PC-9 (cell line): ENCODE measurements at places on chromosomes 1 and 21. TPM values are rescaled to one million over a fixed set of nuclear protein-coding genes. Genes with fewer than 3 reads are reported as not detected.
A peak's percentile ranks its signal among the peaks of the same experiment; 100 is the strongest.

Gene AMY2A
- total RNA-seq = not detected in 2 replicates

Gene RYR2
- total RNA-seq = not detected in 2 replicates

Gene PLEKHG5
- 11.3 and 12.6 TPM in 2 replicates for total RNA-seq

Gene HCRTR1
- not detected in 2 replicates for total RNA-seq

Gene ATP6V1G3
- not detected in 2 replicates for total RNA-seq

Gene CLDN17
- not detected in 2 replicates for total RNA-seq

Gene AMIGO1
- total RNA-seq = 4.1 and 4.2 TPM in 2 replicates

Gene OR14K1
- not detected in 2 replicates for total RNA-seq

DNA sequence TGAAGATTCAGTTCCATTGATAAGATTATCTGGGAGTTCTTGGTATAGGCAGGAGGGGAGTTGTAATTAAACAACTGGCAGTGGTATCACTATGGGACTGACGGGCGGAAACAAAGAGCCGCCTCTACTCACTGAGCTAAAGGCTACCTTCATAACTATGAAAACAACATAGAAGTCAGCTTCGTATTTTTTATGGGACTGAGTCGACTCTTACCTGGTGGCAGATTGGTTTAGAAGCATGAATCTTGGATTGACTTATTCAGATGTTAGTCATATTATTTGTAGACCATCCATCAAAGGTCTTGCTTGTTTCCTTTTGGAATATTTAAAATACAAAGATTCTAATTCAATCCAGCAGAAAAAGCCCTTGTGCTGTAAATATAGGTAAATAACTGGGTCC is 6.3 kb upstream of the HHIPL2 start:
- no peak for DNase-seq

- no peak for DNase-seq
These were observed 43.8 kb upstream of the PRRX1 start for GRCh38 chr1:170620164-170620563.

GRCh38 chr1:185066181-185066580 is 20.8 kb downstream of the RNF2 start:
- DNase-seq = no peak

DNA sequence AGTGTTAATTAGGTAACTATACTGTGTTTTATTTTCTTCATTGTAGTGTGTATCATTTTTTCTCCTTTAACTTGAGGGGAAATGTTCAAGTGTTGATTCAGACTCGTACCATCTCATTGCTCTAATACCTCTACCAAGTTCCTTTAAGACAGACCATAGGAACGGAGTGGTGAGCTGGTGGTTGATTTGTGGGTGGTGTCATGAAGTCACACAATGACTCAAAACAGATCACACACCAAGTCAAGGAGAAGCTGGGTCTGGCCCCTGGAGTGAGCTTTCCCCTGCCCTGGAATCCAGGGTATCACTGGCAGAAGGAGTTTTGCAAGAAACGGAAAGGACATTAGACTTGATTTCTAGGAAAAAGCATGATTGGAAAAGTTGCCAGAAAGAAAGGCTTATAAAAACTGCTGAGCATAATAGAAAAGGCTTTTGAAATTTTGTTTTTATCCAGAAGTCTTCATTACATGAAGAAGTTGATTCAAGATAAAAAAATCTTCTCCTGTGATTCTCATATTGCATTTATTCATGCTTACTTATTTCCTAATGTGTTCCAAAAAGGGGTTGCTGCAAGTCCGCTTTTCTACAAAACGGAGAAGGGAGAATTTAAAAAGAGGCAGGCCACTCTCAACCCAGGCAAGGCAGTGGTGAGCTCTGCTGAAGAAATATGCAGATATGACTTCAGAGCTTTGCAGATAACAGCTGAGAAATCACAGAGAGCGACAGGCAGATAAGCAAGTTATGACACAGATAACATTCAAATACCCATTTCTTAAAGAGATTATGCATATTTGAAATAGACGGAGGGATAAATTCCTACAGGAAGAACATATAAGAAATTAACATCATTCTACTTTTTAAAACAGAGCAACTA is 79.7 kb downstream of the TBX19 start:
- no peak for DNase-seq

DNA sequence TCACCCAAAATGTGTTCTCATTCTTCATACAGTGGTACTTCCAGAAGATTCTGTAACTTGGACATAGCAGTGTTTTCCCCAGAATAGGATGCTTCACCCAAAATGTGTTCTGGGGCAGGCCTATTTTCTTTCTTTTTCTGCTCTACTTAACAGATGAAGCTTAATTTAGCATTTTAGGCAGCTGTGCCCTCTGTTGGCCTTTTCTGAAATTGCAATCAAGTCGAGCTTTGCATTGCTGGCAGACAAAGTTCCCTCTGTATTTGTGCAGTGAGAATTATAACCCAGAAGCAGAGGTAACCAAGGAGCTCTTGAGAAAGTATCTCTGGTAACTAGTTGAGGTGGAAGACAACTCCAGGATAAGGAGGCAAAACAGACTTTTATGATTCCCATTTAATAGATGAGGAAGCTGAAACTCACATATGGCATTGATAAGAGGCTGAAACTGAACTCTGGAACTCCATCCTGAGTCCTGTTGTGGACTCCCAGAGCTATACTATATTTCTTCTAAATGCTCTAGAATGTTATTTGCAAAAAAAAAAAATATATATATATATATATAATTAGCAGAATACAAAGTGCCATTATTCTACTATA is 50.3 kb upstream of the L1TD1 start:
- DNase-seq = no peak

- DNase-seq = peak; percentile 86
These were observed 47.1 kb downstream of the ATP2B4 start for GRCh38 chr1:203673550-203674411.

DNA sequence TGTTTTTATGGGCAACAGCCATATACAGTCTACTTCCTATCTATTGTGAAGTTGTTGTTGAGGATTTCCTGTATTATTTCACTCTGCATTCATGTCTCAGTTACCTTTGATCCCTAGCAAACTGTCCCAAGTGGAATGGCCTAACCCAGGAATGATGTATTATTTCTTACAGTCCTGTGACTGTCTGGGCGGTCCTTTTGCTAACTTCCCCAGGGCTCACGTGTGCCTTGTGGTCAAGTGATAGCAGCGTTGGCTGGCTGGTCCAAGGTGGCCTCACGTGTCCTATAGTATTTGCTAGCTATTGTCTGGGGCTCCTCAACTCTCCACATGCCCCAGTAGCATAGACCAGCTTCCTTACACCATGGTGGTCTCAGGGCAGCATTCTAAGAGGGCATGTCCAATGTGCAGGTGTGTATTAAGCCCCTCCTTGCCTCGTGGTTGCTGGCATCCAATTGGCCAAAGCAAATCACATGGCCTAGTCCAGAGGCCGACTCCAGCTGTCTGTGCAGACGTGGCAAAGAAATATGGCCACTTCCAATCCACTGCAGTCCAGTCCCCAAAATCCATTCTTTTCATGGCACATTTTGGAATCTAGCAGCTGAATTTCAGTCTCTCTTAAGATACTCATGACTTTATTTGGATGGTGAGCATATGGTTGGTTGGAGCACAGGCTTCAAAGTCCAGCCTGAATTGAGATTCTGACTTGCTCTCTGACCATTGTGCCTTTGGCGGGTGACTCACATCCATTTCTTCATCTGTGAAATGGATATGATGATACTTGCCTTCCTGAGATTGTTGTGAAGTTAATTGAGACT is 94.1 kb downstream of the GALNT2 start:
- DNase-seq = no peak

DNA sequence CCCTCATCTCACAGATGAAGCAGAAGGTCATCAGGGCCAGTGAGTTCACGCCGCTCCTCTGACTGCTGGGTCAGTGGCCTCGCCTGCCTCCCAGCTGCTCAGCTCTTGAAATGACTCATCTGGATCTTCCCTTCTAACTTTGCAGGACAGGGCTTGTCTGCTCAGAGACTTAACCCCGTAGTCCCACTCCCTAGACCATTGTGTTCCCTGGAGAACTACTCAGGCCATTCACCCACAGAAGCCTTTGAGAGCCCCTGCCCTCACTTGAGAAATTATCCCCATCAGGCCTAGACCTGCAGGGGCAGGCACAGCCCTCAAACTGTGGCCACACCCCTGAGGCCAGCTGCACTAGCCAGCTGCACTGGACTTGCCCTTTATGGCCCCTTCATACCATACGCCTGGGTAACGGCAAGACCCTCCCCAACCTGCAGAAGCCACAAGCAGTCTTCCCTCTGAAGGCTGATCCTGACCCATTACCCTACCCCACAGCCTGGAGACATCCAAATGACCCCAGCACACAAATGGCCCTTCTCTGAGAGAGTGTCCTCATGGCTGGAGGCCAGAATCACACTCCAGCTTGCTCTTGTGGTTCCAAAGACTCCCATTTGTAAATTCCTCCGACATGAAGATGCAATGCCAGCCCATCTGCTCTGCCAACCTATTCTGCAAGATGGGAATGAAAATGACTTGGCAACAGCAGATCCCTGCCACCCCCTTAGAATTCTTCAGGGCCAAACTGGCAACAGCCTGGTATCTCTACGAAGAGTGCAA is 33.2 kb downstream of the RCSD1 start:
- DNase-seq = peak; percentile 47

DNA sequence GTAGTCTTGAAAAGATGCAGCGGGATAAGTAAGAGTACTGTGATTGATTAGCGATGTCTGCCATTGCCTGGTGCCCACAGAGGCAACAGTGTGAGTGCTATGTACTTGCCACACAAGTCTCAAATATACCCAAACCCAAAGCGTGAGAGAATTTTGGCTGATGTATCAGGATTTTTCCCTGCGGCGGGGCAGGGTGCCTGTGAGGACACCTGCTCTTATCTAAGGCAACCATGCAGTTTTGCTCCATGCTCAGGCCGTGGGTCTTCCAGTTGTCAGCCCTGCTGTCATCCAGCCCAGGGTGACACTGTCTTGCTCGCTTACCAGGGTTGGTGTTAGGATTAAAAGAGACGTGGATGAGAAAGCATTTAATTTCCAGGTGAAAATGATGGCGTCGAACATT is 202.7 kb downstream of the PTPRU start:
- no peak for DNase-seq

DNA sequence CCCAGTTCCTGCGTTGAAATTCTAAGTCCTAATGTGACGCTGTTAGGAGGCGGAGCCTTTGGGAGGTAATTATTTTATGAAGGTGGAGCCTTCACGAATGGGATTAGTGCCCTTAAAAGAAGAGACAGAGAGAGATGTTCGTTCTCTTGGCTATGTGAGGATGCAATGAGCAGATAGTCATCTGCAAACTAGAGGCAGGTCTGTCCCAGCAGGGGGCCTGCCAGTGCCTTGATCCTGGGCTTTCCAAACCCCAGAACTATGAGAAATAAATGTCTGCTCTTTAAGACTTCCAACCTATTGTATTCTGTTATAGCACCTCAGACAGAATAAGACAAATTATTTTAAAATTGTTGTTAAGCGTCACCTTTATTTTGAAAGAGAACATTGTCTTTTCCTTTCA is 123.1 kb upstream of the KCNJ6 start:
- no peak for DNase-seq

- DNase-seq = no peak
These were observed 25.9 kb upstream of the EPS8L3 start for GRCh38 chr1:109789551-109790180.

GRCh38 chr1:153763365-153764225 is 11.6 kb upstream of the SLC27A3 start:
- DNase-seq = no peak

GRCh38 chr1:84861516-84861915 is 31.5 kb downstream of the LPAR3 start:
- DNase-seq = no peak

DNA sequence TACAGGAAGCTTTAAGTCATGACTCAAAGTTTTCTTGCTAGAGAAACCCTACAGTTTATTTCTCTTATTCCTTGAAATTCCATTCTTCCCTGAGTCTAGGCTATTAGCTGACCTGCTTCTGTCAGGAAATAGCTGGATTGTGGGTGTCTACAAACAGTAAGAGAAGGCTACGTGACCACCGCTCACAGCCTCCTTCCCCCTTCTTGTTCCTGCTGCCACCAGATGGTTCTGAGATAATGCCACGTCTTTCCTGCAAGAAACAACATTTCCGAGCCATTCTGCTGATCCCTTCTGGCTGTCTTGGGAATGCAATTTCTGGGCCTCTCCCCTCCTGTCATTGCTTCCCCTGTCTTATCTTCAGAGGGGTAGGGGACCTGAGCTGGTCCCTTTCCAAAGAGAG is 128.9 kb upstream of the SGIP1 start:
- no peak for DNase-seq

GRCh38 chr1:219621047-219621786 is 8.3 kb upstream of the ZC3H11B start:
- DNase-seq = no peak
